ENCODE measurements at places on chromosomes 4 and X.
A peak's percentile ranks its signal among the peaks of the same experiment; 100 is the strongest.

DNA sequence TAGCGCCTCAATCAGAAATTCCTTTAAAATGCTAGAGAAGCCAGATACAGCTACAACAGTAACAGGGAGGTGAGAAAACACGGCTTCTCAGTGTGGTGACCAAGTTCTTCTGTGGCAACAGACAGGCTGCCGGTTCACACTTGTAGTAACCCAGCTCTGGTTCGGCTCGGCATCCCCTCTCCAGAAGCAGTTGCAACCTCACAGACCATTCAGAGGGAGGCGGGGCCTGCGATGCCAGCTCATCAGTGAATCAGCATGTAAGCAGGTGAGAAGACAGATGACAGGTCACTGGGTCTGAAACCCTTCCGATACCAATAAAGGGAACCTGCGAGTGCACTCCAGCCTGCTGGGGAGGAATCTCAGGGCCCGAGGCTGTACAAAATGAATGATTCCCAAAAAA is 251.0 kb downstream of the KCNIP4 start:
- DNase-seq: no peak
- H3K4me3 ChIP-seq: no peak overlapping the region
- H3K36me3 ChIP-seq: no peaks in the 10 kb centered on the region

- no peak for DNase-seq
- H3K27me3 ChIP-seq: no peaks in the 10 kb centered on the region
- peak overlapping the region; percentile 92 for H3K27ac ChIP-seq
- no peaks in the 10 kb centered on the region for H3K36me3 ChIP-seq
- peak overlapping the region; percentile 76 for H3K4me3 ChIP-seq
- H3K4me1 ChIP-seq: peaks cover 5% of the 10 kb centered on the region
Observed at GRCh38 chrX:41923978-41924683, 777 bp upstream of the CASK start.

DNA sequence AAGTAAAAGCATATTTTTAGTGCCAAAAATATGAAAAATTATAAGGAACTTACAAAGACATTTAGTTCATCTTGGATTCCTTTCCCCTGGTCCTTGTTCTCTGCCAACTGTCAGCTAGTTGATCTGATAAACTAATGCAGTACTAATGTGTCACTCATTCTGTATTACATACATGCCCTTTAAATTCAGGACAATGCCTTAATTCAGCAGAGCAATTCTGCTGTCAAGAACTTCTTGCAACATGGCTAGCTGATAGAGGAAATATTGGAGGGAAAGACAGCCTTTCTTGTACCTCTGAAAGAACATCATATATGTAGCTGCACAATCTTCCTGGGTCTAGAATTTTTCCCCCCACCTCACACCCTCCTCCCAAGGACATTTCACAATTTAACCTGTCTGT is 480.1 kb downstream of the RPA4 start:
- DNase-seq: no peak
- H3K4me3 ChIP-seq: no peak overlapping the region
- no peaks in the 10 kb centered on the region for H3K27me3 ChIP-seq
- H3K36me3 ChIP-seq: no peaks in the 10 kb centered on the region

GRCh38 chr4:157270108-157270507 is 49.6 kb downstream of the GRIA2 start:
- no peaks in the 10 kb centered on the region for H3K4me1 ChIP-seq
- no peak overlapping the region for H3K4me3 ChIP-seq
- DNase-seq: no peak
- no peaks in the 10 kb centered on the region for H3K27me3 ChIP-seq
- no peak overlapping the region for H3K27ac ChIP-seq

DNA sequence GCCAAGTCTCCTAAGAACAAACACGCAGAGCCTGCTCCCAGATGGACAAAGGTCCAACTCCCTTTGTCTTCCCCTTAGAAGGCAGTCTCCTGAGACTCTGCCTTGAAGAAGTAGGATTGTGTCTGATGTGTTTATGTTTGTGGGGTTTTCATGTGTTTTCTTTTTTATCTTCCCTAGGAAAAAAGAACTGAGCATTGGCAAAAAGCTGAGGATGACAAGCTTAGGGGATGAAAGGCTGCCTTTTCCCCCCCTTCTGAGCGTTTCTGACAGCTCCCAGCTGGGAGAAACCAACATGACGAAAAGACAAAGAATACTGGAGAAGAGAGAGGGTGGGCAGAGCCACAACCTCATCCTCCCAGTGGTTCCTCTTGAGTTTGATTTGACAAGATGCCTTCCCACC is 181.1 kb downstream of the EVC2 start:
- H3K36me3 ChIP-seq: no peaks in the 10 kb centered on the region
- no peak for DNase-seq
- H3K4me1 ChIP-seq: peaks cover 16% of the 10 kb centered on the region
- H3K27ac ChIP-seq: no peak overlapping the region
- peaks cover 3% of the 10 kb centered on the region for H3K27me3 ChIP-seq
- no peak overlapping the region for H3K4me3 ChIP-seq

- no peak overlapping the region for H3K27ac ChIP-seq
- H3K36me3 ChIP-seq: no peaks in the 10 kb centered on the region
- no peaks in the 10 kb centered on the region for H3K27me3 ChIP-seq
- H3K4me3 ChIP-seq: no peak overlapping the region
- no peak for DNase-seq
Observed at GRCh38 chrX:117989512-117989911, 127.1 kb downstream of the KLHL13 start.

- H3K4me1 ChIP-seq: no peaks in the 10 kb centered on the region
- no peaks in the 10 kb centered on the region for H3K27me3 ChIP-seq
- no peaks in the 10 kb centered on the region for H3K36me3 ChIP-seq
- no peak for DNase-seq
- no peak overlapping the region for H3K27ac ChIP-seq
- H3K4me3 ChIP-seq: no peak overlapping the region
Observed at GRCh38 chr4:115279330-115279729, 165.9 kb upstream of the NDST4 start.

GRCh38 chrX:103250977-103251376 is 4.0 kb downstream of the TCEAL8 start:
- no peak overlapping the region for H3K4me3 ChIP-seq
- DNase-seq: no peak
- H3K27ac ChIP-seq: no peak overlapping the region
- H3K27me3 ChIP-seq: no peaks in the 10 kb centered on the region
- peaks cover 24% of the 10 kb centered on the region for H3K4me1 ChIP-seq
- no peaks in the 10 kb centered on the region for H3K36me3 ChIP-seq

GRCh38 chr4:48379587-48380180 is 38.4 kb downstream of the SLAIN2 start:
- H3K4me3 ChIP-seq: no peak overlapping the region
- peaks cover 25% of the 10 kb centered on the region for H3K36me3 ChIP-seq
- no peaks in the 10 kb centered on the region for H3K27me3 ChIP-seq

- no peak for DNase-seq
- no peak overlapping the region for H3K4me3 ChIP-seq
- peaks cover 8% of the 10 kb centered on the region for H3K4me1 ChIP-seq
- H3K27me3 ChIP-seq: no peaks in the 10 kb centered on the region
Observed at GRCh38 chr4:46931981-46932380, 22.9 kb upstream of the COX7B2 start.

DNA sequence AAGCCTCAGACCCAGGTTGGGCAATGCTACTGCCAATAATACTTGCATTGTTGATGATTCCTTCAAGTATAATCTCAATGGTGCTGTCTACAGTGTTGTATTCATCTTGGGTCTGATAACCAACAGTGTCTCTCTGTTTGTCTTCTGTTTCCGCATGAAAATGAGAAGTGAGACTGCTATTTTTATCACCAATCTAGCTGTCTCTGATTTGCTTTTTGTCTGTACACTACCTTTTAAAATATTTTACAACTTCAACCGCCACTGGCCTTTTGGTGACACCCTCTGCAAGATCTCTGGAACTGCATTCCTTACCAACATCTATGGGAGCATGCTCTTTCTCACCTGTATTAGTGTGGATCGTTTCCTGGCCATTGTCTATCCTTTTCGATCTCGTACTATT is 7.4 kb downstream of the LPAR4 start:
- H3K27ac ChIP-seq: no peak overlapping the region
- no peak for DNase-seq
- no peak overlapping the region for H3K4me3 ChIP-seq
- no peaks in the 10 kb centered on the region for H3K27me3 ChIP-seq
